Activated naive CD4-positive, alpha-beta T cell treated with anti-CD3 and anti-CD28 coated beads for 36 hours (primary cell): ENCODE measurements at places on chromosomes 2 and 18.

- DNase-seq: no peak
These were observed 359.2 kb downstream of the MTX2 start for GRCh38 chr2:176628438-176628837.

- no peak for DNase-seq
These were observed 1.7 kb downstream of the TBC1D8 start for GRCh38 chr2:101149241-101150192.

DNA sequence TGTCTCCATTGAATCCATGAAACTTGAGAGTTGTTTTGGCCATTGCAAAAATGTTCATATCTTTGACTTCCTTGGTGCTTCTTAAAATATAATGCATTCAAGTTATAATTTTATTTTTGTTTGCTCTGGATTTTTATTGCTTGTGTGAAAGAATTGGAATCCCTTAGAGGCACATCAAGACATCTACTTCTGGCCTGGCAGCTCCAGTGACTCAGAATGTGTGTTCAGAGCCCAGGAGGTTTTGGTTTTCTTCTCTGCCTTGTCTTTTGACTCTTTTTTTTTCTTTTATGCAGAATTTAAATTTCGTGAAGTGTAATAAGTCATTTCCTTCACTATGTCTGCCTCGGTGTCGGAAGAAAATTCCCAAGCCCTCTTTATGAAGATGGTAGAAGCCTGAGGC, 180.2 kb downstream of the LTBP1 start:
- no peak for DNase-seq

DNA sequence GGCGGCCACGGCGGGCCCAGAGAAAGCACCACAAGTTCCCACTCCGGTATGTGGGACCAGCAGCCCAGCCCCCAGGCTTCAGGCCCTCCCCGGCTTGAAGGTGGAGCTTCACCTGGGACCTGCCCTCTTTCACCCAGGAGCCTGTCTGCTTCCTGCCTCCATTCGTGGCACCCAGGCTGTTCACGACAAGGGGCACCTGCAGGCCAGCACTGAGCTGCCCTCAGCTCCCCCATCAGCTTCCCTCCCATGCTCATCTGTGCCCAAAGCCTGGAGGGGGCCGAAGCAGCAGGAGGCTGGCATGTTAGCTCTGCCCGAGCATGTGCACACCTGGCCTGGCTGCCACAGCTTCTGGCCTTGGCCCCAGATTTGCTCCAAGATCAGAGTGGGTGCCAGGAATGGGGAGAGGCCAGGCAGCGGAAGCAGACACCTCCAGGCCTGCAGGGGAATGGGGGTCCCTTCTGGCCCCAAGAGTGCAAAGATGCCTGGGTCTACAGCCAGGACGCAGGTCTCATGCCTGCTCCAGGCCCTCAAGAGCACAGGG, 312.4 kb upstream of the SYT4 start:
- DNase-seq: no peak

DNA sequence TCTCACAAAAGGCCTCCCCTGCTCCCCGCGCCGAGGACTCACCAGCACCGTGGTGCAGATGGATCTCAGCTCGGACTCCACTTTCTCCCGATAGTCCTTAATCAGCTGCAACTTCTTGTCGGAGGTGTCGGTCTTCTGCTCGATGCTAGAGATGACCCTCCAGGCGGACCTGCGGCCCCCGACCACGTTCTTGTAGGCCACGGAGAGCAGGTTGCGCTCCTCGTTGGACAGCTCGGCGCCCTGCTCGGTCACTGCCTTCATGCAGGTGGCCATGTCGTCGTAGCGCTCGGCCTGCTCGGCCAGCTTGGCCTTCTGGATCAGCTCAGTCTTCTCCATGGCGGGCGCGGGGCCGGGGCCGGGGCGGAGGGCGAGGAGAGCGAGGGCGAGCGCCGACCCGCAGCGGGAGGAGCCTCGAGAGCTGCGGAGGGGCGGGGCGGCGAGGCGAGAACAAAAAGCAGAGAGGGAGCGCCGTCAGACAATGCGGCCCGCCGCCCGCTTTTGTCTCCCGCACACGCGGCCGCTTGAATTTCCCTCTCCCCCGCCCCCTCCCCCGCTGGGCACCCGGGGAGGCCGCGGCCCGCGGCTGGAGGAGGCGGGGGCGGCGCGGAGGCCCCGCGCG, 571 bp downstream of the YWHAQ start:
- DNase-seq: peak; percentile 72

- DNase-seq: no peak
These were observed 99.4 kb upstream of the PPP1CB start for GRCh38 chr2:28652217-28652616.

DNA sequence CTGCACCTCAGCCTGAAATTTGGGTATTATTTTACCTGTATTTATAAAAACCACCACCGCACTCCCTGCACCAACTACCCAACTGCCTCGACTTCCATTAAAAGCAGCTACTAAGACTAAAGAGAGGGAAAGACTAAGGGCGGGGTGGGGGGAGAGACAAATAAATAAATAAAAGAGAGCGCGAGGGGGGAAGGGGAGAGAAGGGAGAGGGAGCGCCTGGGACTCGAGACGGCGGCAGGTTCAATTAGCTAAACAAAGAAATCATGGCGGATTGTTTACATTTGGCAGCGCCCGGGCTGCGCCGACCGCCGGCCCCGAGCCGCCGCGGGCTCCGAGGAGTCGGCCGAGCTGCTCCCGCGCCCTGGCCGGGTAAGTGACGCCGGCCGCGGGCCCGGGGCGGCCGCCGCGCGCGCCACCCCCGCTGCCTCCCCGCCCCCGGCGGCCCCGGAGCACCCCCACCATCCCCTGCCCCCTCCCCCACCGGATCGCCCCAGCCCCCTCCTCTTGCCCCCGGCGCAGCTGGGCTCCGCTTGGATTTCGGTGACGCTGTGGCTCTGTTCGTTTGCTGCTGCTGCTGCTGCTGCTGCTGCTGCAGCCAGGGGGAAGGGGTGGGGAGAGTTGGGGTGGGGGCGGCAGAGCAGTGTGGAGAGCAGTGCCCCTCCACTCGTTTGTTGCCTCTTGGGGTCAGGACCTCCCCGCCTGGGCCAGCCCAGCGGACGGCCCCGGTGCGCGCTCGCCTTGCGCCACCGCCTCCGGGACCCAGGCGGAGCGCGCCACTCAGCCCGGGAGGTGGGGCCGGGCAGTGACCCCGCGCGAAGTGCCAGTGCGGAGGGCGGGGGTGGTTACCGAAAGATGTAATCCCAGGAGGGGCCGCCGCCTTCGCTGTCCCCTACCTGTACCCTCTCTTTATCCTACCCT, 187.2 kb upstream of the FANCL start:
- no peak for DNase-seq

DNA sequence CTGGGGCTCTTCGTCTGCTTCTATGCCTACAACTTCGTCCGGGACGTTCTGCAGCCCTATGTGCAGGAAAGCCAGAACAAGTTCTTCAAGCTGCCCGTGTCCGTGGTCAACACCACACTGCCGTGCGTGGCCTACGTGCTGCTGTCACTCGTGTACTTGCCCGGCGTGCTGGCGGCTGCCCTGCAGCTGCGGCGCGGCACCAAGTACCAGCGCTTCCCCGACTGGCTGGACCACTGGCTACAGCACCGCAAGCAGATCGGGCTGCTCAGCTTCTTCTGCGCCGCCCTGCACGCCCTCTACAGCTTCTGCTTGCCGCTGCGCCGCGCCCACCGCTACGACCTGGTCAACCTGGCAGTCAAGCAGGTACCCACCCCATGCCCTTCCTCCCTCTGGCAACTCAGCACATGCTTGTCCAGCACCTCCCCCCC, 24.2 kb downstream of the STEAP3 start:
- no peak for DNase-seq

GRCh38 chr2:69055688-69056470, 42.9 kb downstream of the ANTXR1 start:
- DNase-seq: no peak

- no peak for DNase-seq
These were observed 35.8 kb downstream of the FMNL2 start for GRCh38 chr2:152370783-152371182.

GRCh38 chr18:77323640-77324299, 74.1 kb downstream of the GALR1 start:
- DNase-seq: no peak

DNA sequence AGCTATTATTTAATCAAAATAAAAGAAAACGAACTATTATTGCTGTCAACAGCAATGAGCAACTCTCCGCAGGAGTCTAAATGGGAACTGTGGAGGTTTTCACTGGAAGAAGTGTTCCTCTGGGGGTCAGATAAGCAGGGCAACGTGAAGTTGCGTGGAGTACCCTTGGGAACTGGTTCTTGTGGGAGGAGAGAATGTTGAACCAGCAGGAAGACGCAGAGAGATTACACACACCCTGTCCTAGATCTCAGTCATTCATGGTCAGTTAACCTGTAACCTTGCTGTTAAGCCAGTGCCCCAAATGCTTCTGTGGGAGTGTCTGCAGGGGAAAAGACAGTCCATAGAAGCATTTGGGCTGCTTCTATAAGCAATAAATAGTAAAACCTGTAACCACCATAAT, 20.4 kb upstream of the CABLES1 start:
- DNase-seq: no peak

DNA sequence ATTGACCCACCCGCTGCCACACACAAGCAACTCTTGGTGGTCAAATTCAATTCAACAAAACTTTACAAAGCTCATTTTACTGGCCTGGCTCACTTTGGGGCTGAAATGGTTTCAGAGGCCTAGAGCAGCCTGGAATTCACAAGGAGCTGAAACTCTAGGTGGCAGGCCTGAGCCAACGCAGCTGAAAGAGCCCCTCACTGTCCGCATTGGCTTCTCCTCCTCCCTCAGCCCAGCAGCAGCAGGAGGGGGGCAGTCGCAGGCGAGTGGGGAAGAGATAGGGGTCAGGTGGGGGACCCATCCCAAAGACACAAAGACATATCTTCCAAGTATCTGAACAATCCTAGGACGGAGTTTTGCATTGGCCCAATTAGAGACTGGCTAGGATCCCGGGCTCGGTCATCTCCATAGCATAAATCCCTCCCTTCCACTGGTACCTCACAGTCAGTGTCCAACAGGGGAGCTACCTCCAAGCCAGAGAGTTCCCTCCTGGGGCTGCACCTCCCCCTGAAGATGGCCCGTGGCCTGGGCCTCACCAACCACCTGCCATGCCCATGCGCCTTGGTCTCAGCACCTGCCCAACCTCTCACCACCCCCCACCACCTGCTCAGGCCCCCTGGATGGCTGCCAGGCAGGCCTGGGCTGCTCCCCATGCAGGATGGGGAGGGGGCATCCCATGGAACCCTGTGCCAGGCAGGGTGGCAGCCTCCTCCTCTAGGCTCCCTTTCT, 113.4 kb downstream of the ZBTB7C start:
- DNase-seq: no peak

GRCh38 chr2:212135739-212136138, 402.9 kb downstream of the ERBB4 start:
- DNase-seq: no peak
